ENCODE measurements at places on chromosomes 1 and 21.

- DNase-seq: no peak
Measured at GRCh38 chr21:15494481-15494880, 235.3 kb upstream of the USP25 start.

GRCh38 chr1:231138236-231138635 is 23.6 kb upstream of the TRIM67 start:
- no peak for DNase-seq

- no peak for DNase-seq
Measured at GRCh38 chr21:34748862-34749261, 80.1 kb downstream of the CLIC6 start.

DNA sequence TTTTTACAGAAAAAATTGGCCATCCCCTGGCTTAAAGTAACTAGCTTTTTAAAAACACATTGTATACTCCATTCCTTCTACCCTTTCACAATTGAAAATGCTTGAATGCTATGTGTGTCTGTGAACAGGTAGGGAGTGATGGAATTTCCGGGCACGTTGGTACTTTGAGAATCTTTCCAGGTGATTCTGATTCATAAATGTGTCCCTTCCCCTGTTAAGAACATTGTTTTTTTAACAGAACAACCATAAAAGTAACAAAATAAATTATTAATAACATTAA is 57.4 kb upstream of the QSOX1 start:
- no peak for DNase-seq

GRCh38 chr1:9225411-9225785 is 9.2 kb upstream of the H6PD start:
- DNase-seq: no peak

GRCh38 chr1:195158091-195158490 is 1450.1 kb downstream of the KCNT2 start:
- no peak for DNase-seq
